ENCODE measurements at places on chromosomes 7 and 10.

DNA sequence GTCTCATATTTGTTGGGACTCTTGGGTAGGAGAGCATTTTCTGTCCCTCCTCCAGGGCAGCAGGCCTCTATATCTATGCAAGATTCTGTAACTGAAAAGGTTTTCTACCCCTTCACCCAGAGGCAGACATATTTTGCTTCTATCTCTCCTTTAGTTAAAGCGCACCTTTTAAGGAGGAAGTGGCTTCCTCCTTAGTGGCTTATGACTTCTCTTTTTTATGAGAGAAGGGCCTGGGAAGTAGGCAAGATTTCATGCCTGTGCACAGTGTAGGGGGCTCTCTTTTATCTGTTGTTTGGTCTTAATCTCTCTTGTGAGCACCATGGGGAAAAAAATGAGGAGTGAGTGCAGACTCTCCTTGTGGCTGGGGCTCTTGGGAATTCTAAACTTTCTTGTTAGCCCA, 122.1 kb downstream of the LRMDA start:
- no peak for DNase-seq

GRCh38 chr10:5533098-5533731, 8.5 kb downstream of the CALML3 start:
- peak; percentile 63 for DNase-seq

- DNase-seq = peak; percentile 38
Measured at GRCh38 chr7:22094413-22095342, 149.0 kb upstream of the CDCA7L start.

DNA sequence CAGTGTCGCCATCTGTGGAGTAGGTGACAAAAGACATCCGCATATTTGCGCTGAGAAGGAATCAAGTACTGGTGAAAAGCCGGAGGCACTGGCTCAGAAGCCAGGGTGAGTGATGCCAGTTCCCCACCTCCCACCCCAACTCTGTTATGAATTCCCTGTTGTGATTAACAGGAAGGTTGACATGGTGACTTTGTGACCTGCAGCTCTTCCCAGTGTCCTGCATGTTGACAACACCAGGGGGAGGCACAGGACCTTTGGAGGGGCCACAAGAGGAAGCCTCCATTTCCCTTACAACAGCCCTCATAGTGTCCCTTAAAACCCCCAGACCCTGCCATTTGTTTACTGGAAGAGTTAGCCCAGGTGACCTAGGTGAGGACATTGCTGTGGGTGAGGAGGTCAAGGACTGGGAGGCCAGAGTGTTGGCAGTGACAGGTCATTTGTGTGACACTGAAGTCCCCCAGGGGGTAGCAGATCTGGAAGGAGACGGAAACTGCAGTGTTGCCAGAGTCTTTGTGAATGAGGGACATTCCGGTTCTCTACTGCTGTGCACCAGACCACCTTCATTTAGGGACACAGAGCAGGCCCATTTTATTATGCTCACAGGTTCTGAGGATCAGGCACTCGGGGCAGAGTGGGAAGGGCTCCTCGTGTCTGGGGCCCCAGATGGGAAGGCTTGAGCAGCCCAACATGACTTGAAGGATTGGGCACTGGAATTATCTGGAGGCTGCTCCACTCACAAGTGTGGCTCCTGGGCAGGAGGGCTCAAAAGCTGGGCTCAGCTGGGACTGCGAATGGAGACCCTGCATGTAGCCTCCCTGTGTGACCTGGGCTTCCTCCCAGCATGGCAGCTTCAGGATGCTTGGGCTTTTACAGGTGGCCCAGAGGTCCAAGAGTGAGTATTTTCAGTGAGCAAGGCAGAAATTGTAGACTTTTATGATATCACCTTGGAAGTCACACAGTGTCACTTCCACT, 13.0 kb upstream of the ANTXRL start:
- peak; percentile 56 for DNase-seq

DNA sequence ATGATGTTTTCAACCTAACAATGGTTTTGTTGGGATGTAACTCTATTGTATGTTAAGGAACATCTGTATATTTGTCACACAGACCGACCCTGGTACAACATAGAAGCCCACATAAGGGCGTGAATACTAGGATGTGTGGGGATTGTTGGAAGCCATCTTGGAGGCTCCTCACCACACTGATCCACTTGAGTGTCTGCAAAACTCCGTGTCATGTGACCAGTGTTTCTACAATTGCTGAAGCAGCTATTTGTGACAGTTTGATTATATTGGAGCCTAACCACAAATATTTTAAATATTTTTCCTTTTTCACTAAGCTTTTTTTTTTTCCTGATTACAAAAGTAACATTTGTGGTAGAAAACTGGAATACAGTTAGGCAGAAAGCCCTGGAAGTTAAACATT, 27.9 kb downstream of the RALA start:
- no peak for DNase-seq

- DNase-seq = no peak
Measured at GRCh38 chr10:121566755-121567154, 31.5 kb downstream of the FGFR2 start.

- DNase-seq = no peak
Measured at GRCh38 chr10:43444323-43444722, 7.4 kb downstream of the ZNF487 start.

DNA sequence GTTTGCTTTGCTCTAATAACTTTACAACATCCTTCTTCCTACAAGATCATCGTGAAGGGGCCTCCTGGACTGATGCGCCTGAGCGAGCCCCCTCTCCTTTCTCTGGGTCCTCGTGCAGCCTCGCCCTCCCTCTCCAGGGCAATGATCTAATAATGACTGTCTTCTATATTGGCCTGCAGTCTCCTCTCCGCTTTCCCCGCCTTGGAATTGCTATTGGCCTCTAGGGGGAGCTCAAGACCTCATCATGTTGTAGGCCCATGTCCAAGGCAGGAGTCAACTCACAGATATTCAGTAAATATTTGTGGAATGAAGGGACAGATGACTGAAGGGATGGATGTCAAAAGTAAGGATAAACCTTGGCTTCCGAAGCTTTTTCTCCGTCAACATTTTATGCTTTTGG, 1180.3 kb downstream of the TYW1 start:
- peak; percentile 92 for DNase-seq

DNA sequence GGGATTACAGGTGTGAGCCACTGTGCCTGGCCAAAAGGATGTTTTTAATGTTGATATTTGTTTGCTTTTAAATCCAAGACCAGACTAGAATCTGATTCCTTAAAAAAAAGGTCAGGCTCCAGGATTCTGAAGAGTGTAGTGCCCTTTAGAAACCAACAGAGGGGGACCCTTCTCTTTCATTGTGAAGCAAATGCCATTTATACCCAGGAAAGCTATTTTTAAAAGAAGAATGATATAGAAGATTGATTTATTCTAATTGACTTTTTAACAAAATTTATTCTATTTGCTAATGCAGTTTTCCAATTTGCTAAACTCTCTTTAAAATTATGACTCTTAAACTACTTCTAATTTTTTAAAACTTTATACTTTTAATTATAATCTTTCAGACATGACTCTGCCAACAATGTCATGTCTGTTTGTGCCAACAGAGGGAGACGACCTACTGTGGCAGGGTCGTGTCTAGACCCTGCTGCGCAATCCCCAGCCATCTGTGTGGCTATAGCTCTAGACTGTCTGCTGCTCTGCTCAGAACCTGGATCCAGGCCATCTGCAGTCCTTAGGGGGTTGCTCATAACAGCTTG, 201.0 kb upstream of the IMMP2L start:
- DNase-seq = peak; percentile 73

DNA sequence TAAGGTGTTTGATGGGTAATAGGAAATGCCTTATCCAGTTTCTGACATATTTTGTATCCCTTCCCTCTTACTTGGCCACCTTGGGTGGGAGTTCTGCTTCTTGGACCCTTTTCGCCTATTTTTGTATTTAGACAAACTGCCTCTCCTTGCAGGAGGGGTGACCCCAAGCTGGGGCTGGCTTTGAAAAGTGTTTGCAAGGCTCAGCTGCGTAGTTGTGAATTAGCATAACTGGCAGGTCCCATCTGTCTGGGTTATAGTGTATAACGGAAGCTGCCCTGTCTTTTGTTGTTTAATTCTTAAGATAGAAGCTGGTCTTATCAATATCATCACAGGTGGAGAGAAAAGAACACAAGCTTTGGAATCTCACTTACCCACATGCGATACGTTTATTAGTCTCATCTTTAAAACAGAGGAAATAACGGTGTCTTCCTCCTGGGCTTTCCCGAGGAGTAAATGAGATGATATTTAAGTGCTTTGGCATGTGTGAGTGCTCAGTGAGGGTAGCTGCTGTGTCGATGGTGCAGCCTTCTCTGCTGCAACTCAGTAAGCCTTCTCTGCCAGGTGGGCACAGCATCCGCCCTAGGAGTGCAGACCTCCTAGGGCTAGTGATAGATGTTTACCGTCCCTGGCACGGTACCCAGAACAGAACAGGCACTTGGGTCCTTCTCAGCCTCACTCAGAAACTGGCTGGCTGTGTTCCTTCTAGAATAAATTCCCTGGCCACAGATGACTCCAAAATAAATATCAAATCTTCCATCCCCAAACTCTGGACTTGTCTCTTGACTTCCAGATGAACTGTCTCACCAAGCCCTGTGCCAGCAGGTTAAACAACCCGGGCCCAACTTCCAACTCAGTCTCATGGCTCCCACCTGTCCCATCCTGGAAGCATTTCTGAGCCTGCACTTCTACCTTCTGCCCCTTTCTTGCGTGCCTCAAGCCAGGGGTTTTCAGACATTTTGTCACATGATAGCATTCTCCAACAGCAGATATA, 227.3 kb downstream of the GFRA1 start:
- no peak for DNase-seq

DNA sequence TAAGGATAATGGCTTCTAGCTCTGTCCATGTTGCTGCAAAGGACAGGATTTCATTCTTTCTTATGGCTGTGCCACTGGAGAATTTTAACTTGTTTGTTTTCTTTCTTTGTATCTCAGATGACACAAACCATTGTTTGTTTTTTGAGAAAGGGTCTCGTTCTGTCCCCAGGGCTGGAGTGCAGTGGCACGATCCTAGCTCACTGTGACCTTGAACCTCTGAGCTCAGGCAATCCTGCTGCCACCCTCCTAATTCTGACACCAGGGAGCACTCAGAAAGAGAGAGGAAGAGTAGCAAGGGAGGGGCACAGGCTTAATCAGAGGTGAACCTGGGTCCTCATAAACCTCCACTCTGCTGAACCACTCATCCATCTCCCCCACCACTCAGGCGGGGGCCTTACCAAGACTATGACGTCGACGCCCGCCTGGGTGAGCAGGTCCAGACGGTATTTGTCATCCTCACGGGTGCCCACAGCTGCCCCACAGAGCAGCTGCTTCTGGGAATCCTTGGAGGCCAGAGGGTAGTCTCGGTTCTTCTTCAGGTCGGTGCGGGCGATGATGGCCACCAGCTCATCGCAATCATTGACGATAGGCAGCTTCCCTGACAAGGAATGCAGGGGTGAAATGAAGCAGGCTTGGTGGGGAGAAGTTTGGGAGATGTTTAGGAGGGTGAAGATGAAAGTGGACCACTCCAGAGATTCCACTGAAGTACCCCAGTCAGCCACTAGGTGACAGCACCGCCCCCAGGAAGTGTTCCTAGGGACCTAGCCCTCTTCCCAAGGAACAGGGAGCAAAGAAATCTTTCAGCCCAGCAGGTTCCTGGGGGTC, 11.6 kb downstream of the IMPDH1 start:
- peak; percentile 76 for DNase-seq

Measured in islet precursor cell (in vitro differentiated cells).